ENCODE measurements at places on chromosomes 5 and 9.

GRCh38 chr9:90724880-90725279 is 76.7 kb upstream of the SYK start:
- no peak for DNase-seq

GRCh38 chr9:78865737-78866136 is 568.8 kb downstream of the PSAT1 start:
- DNase-seq, result no peak

GRCh38 chr5:98796197-98796972 is 22.9 kb downstream of the RGMB start:
- peak; percentile 32 for DNase-seq

GRCh38 chr9:137784046-137784445 is 93.5 kb upstream of the CACNA1B start:
- DNase-seq, result no peak

- peak; percentile 93 for DNase-seq
These were observed 35.4 kb upstream of the ADAM19 start for GRCh38 chr5:157610990-157611389.
